ENCODE measurements at places on chromosomes 12 and 14.

DNA sequence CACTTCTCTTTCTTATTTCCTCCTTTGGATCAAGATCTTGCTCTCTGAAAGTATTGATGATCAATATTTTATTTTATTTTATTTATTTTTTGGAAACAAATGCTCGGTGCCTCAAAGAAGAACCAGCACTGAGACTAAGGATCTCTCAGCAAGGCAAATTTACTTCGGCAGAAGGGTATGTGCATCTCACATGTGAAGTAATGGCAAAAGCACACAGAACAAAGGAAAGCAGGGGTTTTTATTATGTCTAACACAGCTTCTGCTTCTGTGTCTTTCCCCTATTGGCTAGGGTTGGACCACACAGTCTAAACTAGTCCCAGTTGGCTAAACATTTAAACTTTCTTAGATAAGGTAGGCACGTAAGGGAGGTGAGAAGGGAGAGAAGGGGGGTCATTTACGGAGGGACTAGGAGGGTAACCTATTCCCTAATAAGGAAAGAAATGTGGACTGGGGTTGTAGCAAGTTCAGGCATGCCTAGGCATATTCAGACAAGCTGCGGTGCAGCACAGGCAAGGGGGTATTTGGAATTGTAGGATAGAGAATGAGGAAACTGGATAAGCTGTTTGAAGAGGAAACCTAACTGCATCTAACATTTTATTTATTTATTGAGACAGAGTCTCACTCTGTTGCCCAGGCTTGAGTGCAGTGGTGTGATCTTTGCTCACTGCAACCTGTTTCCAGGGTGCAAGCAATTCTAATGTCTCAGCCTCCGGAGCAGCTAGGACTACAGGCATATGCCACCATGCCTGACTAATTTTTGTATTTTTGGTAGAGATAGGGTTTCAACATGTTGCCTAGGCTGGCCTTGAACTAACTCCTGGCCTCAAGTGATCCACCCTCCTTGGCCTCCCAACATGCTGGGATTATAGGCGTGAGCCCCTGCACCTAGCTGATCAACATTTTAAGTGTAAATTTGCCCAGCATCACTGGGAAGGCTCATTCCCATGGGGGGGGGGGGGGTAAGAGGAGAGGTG is 90.0 kb upstream of the EIF5 start:
- DNase-seq: no peak

DNA sequence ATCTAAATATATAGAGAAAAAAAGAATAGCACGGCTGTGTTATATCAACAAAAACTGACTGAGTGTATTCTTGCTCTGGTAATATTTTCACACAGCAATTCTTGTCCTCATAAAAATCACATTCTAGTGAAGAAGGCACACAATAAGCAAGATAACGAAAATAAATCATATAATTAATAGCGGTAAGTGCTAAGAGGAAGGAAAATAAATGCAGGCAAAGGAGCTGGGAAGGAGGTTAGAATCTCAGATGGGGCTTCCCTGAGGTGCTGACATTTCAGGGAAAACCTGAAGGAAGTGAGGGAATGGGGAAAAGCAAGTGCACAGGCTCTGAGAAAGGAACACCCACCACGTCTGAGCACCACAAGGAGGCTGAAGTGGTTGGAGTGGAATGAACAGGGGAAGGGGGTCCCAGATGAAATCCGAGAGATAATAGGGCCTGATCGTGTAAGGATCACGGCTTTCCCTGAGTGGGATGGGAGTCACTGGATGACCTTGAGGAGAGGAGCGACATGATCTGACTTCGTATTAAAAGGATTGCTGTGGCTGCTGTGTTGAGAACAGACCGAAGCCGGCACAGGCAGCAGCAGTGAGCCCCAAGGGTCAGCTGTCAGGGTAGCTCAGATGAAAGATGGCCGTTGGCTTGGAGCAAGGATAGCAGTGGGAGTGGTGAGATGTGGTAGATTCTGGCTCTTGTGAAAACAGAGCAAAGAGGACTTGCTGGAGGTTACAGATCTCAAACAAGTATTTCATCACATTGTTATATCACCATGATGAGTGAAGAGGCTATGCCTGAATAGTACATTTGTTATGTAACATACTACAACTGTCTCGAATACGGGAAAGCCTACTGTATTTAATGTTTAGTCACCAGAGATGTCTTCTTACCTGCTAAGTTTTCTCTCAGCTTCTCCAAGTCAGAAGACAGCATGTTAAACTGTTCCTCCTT is 67.1 kb upstream of the VPS33A start:
- no peak for DNase-seq

GRCh38 chr14:91292491-91292890 is 48.0 kb upstream of the GPR68 start:
- DNase-seq: no peak

- DNase-seq: no peak
These were observed 47.6 kb upstream of the HIF1A start for GRCh38 chr14:61647704-61648103.

- no peak for DNase-seq
These were observed 21.9 kb upstream of the CLMN start for GRCh38 chr14:95341564-95341963.

DNA sequence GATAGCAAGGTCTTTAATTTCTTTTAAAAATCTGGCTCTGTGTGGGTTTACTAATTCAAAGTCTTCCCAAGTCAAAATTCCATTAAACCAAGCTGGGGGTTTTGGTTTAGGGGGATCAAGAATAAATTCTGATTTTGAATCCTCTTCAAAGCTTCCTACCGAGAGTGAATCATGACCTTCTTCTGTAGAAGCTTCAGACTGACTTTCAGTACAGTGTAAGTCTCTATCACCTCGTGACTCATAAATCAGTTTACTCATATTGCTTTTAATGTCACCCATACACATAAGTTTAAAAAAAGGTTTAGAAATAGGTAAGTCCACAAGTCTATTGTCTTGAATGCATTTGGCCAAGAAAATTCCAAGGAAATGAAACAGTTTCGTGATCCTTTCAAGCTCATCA is 80.6 kb upstream of the STRN3 start:
- DNase-seq: no peak

DNA sequence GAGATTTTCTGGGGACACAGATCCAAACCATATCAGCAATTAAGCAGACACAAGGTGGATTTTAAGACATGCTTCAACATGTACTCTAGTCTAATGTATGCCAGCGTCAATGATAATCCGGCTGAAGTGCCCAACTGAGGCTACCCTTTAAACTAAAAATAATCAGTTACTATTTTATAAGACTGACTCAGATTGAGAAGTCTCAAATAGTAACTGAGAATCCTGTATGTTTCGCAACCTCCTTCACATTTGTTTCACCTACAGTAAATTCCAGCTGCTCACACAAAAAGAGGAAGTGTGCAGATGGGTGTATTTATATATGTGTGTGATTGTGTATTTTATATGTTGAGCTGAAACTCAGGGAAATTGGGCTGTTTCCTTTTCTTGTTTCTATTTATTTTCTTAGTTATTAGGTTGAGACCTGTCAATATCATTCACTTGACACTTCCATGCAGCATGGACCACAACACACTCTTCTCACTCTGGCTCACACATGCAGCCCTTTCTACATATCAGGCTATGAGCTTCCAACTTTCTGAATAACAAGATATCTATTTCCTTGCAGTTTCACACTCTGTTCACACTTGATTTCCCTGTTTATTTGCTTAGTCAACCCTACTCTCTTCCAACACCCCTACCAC is 1224.9 kb upstream of the TMEM132C start:
- no peak for DNase-seq

DNA sequence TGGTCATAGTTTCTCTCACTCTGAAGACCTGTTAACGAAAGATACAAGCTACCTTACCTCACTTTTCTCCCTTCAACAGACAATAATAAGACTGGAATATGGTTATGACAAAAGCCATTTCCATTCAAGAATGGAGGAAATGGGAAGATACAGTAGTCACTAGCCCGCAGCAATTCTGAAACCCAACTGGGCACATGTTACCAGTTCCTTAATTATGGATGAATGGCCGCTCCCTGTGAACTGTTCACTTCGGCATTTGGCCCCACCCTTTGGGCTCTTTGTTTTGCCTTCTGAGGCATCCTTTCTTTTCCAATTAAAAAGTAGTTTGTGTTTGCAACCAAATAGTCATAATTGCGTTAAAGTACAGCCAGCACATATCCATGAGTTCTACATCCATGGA is 19.0 kb downstream of the TRHDE start:
- no peak for DNase-seq

DNA sequence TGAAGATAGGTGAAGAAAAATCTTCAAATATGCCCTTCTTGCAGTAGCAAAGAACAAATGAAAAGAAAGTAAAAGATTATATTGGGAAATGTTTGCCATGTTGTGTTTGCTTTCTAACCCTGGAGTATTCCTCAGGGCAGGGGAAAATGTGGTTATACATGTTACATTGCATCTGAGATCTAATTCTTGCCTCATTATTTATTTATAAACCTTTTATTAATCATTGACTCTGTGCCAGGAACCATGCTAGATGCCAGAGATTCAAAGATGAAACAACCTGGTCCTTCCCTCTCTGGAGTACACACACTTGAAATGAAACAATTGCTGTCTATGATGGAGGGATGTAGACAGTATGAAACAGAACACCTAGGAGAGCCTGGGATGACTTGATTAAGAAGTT is 128.1 kb upstream of the HMGA2 start:
- no peak for DNase-seq

DNA sequence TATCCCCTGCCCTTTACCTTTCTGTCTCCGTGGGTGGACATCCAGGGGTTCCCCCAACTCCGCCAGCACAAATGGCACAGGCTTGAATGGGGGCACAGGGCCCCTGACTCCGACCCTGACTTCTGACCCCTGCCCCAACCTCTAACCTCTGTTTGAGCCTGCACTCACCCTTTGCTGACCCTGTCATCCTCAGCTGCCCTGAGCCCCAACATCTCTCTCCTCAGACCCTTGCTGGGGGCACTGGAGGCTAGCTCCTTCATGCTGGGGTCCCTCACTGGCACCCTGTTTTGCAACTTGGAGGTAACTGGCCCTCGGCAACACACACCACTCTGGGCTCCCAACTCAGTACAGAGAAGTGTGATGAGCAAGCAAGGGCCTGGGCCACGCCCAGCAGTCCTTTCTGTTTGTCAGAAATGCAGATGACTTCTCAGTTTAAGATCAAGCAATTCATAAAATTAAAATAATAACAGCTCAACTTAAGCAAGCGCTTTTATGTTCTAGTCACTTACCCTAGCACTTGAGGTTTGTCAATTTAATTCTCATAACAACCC is 2.1 kb downstream of the IFI27 start:
- no peak for DNase-seq

GRCh38 chr12:2267703-2268470 is 215.1 kb downstream of the CACNA1C start:
- no peak for DNase-seq

DNA sequence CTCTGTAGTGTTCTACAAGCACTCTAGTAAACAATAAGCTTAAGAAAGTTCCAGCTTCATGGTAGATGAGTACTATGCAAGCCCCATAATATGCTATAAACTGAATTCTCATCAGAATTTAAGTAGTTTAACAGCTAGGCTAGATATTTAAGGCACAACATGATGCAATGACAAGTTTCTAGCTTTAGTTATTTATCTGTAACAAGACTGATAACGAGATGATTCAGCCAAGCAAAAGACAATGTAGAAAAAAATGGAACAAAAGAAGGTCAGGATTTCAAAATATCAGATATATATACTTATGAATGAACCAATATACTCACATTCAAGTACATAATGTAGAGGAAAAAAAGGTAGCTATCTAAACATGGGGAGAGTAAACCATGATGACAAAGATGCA is 61.0 kb upstream of the RERGL start:
- DNase-seq: no peak

- no peak for DNase-seq
These were observed 38.8 kb downstream of the FAM222A start for GRCh38 chr12:109752117-109753053.

DNA sequence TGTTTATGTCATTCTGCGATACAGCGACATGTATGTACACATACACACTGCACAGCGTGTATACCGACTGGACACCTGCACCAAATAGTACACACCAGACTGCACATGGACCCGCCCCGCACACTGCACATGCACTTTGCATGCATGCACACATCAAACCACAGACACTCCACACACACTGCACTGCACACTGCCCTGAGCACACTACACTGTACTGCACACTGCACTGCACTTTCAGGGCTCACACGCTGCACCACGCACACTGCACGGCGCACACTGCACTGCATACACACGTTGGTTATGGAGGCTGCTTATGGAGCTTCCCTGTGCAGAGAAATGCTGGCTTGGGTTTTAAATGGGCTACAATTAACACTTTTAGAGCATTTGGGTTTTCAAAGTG is 1.6 kb downstream of the PAPLN start:
- no peak for DNase-seq

DNA sequence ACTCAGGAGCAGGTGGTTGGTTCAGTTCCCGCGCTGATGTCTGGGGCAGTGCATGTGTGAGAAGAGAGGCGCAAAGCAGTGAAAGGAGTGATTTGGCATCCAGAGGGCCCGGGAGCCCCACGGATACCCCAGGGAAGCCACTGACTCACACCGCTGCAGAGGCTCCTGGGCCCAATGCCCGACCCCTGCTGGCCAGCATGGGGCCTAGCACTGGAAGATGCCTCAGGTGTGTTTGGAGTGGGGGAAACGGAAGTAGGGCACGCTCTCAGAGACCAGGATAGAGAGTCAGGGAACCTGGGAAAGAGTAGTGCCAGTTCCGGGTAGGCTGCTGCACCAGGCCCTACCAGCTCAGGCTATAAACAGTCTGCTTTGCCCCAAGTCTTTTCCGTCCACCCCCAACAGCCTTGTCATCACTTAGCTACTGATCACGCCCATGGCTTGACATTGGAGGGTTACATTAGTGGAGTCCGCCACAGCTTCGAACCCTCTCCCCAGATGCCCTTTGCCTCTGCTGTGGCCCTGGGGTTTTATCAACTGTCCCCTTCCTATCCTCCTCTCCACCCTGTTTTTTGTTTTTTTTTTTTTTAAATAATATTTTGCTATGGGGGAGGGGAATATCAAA is 9.5 kb upstream of the CSAD start:
- no peak for DNase-seq

- no peak for DNase-seq
These were observed 1.3 kb downstream of the TRAF3 start for GRCh38 chr14:102778338-102779083.

GRCh38 chr14:20811986-20812975 is 9.6 kb upstream of the RNASE1 start:
- DNase-seq: no peak

- DNase-seq: no peak
These were observed 173.3 kb upstream of the PARP11 start for GRCh38 chr12:4046495-4046840.

GRCh38 chr14:24873551-24873950 is 176.4 kb downstream of the STXBP6 start:
- no peak for DNase-seq

GRCh38 chr14:86513056-86513455 is 983.1 kb downstream of the FLRT2 start:
- DNase-seq: no peak

GRCh38 chr14:87102811-87103378 is 890.1 kb downstream of the GALC start:
- DNase-seq: no peak

DNA sequence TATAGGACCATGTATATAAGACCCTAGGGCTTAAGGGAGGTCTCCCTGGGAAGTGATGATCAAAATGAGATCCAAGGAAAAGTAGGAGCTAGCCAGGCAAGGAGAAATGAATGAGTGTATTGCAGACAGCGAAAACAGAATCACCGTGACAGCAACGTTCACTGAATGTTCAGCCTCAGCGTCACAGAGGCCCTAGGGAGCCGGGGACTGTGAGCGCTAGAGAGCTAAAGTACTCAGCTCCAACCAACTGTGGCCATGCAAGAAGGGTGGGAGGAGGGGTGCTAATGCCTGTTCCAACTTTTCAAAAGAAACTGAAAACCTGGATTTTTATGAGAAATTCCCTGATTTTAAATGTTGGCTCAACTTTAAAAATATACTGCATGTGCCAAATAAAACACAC is 105.5 kb upstream of the CCND2 start:
- no peak for DNase-seq

Data from stimulated activated CD8-positive, alpha-beta memory T cell treated with anti-CD3 and anti-CD28 coated beads, Interleukin-15, amount 100 ng/mL, for 1 hour (primary cell).